ENCODE measurements at places on chromosomes 12 and 14.

DNA sequence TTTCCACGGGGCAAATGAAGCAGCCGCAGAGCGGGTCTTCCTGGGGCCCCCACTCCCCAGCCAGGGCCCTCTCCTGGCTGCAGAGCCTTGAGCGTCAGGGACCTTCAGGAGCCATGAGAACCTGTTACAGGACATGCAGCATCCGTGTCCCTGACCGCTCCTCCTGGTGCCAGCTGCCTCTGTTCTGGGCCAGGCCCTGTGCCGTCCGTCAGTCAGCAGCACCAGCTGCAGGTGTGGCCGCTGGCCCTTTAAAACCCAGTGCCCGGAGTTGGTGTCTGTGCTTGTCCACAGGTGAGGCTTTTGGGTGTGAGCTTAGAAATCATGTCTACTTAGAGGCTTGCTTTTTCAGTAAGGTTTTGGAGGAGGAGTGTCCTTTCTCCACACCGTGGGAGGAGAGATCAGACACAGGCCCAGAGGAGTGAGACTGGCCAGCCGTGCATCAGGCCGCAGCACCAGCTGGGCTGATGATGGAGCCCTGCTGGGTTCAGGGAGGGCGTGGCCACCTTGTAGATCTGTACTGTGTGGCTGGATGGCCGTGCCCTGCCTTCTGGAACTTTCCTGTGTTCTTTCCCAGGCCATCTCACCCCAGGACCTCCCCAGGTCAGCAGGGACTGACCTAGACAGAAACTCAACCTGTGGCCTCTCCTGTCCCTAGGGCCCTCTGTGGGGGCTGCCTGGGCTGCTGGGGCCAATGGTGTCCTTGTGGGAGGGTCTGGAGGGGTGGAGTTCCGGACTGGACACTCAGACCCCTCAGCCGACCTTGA lies 27.1 kb downstream of the AACS start:
- DNase-seq = no peak

DNA sequence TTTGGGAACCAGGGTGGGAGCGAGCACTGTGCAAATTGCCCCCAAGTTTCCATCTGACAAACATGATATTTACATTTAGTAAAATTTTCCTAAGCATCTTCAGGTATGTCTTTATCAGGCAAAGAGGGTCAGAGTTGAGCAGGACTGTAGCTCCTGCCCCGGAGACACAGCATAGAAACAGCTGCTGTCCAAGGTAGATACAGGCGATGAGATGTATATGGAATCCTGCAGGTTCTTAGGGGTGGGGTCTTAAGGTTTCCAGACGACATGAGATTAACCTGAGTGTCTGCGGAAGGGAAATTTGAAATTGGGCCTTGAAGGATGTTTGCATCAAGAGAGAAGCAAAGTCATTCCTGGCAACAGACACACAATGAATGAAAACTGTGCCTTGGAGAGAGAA lies 998.8 kb downstream of the AACS start:
- no peak for DNase-seq

DNA sequence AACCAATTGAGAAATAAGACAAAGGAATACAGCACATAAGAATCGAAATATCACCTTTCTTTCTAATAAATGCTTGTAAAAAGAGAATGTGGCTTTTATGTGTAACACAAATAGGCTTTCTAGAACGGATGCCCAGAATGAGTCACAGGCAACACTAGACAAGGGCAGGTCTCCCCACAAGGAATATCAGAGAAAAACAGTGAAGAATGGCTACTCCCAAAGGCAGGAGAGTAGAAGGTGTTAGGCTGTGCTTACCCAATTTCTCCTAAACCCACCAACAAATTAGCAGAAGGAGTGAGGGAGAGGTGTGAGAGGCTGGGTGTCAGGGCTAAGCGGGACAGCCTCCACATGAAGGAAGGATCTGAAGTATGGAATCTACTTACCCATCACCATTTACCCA lies 55.2 kb downstream of the GALNT4 start:
- DNase-seq = peak; percentile 30

DNA sequence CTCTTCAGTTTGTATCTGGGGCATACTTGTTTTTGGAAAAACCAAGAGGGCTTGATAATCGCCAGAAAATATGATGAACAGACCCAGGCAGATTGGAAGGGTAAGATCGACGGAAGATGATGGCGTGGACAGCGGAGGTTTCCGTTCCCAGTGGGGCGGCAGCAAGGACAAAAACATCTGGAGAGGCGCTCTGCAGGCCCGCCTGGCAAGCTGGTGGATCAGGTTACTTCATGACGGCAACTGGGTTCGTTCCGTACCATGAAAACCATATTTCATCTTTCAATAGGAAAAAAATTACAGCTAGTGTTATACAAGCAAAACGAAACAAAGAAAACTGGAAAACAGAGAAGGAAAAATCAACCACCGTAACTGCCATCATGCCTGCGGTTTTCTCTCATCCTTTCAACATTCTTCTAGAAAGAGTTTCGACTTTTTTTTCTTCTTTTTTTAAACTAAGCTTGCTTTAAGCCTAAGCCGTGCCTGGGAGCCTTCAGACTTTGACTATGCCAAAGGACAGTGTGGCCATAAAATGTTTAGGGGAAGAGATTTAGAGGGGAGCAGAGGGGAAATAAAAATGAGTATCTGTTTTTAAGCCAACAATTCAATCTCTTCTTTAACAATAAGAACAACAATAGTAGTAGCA lies 210.5 kb downstream of the FOXN3 start:
- no peak for DNase-seq

- no peak for DNase-seq
Measured at GRCh38 chr14:102454711-102455110, 54.9 kb downstream of the ANKRD9 start.

DNA sequence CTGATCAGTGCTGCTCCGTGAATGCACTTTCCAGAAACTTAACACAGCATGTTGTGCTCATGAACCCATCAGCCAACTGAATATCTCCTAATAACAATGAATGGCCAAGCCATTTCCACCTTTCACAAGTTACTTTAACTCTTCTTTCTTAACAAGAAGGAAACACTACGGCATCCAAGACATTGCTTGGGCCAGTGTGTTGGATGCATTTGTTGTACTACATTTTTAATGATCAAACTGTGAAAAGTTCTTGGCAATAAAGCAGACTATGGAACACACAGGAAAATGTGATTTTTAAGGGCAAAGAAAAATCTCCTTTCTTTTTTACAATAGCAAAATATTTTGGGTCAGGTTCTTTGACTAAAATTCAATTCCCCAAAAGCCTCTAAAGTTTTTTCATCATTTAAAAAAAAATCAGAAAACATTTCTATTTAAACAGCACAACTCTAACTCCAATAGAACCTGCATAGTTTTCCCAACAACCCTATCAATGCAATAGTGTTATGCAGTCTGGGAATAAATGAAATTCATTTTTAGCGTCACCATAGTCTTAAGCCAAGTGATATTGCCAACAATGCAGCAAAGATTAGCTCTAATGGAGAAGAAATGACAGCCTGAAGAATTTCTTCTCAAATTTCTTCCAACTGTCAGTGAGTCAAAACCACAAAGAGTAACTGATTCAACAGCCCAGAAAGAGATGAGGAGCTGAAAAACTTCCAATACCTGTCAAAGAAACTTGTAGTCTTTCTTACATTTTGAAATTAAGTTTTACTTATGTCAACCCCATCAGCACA lies 50.7 kb upstream of the PTPRR start:
- no peak for DNase-seq

- no peak for DNase-seq
Measured at GRCh38 chr14:101535232-101535631, 26.1 kb upstream of the DIO3 start.

GRCh38 chr12:123940627-123940966 lies 32.0 kb downstream of the CCDC92 start:
- DNase-seq = no peak

- no peak for DNase-seq
Measured at GRCh38 chr14:32703183-32703621, 235.5 kb upstream of the NPAS3 start.

GRCh38 chr14:43535231-43535838 lies 971.7 kb downstream of the FSCB start:
- no peak for DNase-seq

GRCh38 chr14:69673104-69673503 lies 61.7 kb downstream of the SUSD6 start:
- no peak for DNase-seq

GRCh38 chr14:94893411-94894160 lies 123.7 kb upstream of the GSC start:
- DNase-seq = no peak

- no peak for DNase-seq
Measured at GRCh38 chr12:126708492-126708896, 1558.5 kb upstream of the TMEM132C start.

GRCh38 chr12:130588696-130589539 lies 127.2 kb downstream of the RIMBP2 start:
- no peak for DNase-seq

DNA sequence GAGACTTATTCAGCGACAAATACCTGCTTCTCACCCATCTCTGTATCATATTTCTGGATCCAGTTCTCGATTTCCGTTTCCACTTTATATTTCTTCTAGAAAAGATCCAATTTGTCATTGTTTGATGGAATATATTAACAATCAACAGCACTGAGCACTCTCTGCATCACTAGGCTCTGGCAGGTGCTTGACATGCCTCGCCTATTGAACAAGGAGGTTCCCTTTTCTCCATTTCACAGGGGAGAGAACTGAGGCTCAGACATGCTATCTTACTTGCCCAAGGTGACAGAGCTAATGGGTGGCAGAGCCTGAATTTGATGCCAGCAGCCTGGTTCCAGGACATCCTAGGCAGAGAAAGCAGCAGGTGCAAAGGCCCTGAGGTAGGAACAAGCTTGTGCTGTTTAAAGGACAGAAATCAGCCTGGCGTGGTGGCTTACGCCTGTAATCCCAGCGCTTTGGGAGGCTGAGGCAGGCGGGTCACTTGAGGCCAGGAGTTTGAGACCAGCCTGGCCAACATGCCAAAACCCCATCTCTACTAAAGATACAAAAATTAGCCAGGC lies 12.1 kb downstream of the RITA1 start:
- DNase-seq = no peak

DNA sequence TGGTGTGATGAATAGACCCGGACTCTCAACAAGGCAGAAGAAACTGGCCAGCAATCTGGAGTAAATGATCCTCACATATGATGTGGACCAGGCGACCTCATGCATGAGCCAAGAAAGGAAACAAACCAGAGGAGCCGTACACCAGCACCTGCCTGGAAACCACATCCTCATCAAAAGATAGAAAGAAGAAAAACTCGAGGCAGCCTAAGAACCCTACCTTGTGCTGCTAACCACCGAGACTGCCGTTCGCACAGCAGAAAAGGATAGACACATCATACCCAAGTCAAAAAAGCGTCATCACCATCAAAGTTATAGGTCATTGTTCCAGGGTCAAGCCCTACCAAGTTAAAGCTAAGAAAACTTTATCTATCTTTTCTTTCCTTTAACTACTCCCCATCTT lies 66.7 kb downstream of the RESF1 start:
- DNase-seq = peak; percentile 53

- no peak for DNase-seq
Measured at GRCh38 chr14:52833891-52834290, 42.5 kb upstream of the GNPNAT1 start.

DNA sequence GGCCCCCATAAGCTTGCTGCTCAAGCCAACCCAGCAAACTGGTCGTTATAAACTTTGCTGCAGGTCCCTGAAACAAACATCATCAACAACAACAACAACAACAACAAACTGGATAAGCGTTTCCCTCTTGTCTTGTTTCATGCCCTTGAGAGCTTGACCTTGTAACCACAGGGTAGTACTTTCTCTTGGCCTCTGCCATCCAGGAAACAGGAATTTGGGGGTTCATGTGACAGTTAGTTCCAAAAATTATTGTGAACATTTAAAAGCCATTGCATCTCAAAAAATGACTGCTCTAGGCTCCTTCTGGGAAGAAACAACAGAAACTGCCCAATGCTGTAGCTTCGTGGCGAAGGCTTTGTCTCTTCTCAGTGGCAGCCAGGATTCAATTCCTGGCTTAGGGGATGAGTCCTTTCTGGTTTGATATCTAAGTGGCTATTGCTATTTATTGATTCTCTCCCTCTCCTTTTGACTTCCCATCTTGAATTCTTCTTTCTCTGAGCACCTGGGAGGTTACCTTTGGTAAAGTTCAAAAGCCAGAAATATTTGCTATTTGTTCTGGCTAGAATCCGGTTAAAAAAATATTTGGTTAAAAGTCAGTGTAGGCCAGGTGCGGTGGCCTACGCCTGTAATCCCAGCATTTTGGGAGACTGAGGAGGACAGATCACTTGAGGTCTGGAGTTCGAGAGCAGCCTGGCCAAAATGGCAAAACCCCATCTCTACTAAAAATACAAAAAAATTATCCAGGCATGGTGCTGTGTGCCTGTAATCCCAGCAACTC lies 52.0 kb upstream of the CPM start:
- no peak for DNase-seq

DNA sequence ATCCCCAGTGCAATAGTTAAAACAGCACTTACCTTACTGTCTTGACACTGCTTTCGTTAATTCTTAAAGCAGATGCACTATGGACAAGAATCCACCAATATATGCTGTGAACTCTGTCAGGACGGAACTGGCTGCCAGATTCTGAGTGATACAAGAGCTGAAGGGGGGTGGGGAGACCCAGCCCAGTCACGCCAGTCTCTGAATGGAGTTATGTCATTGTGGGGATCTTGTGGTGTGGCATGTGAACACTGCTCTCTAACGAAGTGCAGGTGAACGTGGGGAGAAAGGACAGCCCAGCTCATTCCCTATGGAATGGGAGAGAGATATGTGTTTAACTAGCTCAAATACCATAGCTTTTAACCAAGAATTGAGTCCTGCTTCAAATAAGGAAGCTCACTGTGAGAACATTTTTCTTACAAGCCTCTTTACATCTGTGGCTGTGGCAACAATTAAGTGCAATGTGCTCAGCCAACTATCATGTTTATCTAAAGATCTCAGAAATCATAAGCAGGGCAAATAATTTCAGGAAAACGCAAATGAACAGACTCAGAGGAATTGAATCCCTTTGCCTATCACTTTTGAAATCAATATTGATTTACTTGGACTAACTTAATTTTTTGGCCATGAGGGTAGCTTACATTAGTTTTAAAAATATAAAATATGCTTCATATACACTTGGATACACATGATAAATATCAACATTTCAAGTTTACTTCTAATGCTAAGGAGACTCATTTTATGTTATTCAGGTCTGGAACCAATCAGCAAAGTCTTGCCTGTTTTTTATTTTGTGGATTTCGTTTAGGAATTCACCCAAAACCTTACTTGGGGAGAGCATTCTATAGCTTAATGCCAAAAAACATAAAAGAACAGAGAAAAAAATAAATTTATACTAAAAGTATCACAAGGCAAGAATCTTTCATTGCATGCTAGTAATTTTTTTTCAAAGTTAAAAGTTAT lies at the start of gene LUM:
Gene LUM, minus strand, starts transcription at position 129 of the 960 bp plus-strand sequence. CDS start 2,515 bp downstream, outside the sequence.
- DNase-seq = no peak

DNA sequence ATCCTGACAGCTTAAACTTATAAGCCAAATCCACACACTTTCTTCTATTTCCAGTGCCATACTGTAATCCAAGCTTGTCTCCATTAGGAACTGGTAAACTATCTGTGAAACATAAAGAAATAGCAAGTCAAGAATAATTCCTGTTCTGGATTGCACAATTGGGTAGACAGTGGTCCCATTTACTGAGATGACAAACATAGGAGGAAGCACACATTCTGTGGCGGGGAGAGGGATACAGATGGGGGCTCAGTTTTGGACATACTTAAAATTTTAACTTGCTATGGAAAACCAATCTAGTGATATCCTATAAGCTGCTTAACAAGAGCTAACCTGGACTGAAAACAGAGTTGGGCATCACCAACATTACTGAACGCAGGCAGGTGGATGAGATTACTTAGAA lies 16.3 kb downstream of the MAP4K5 start:
- no peak for DNase-seq

- peak; percentile 61 for DNase-seq
Measured at GRCh38 chr12:50597200-50598195, 92.7 kb downstream of the DIP2B start.

- no peak for DNase-seq
Measured at GRCh38 chr12:58801986-58802385, 118.3 kb downstream of the LRIG3 start.

All from stimulated activated CD8-positive, alpha-beta memory T cell treated with anti-CD3 and anti-CD28 coated beads, Interleukin-4, amount 100 ng/mL, for 48 hours (primary cell).